ENCODE measurements at places on chromosomes 12 and 14. TPM values are rescaled to one million over a fixed set of nuclear protein-coding genes. Genes with fewer than 3 reads are reported as not detected.

ALDH1L2 gene
- 40.1 TPM for total RNA-seq

DCP1B gene
- 5.2 TPM for total RNA-seq

FSCB gene
- total RNA-seq = not detected

ACSM4 gene
- total RNA-seq = not detected

NEDD8 gene
- 272 TPM for total RNA-seq

BDKRB2 gene
- 61.8 TPM for total RNA-seq

RPAP3 gene
- total RNA-seq = 3.7 TPM

CLEC2B gene
- 2.3 TPM for total RNA-seq

RNASE7 gene
- total RNA-seq = not detected

RHOJ gene
- 10.5 TPM for total RNA-seq

SLC35F4 gene
- not detected for total RNA-seq

DDX55 gene
- 15.7 TPM for total RNA-seq

MYF5 gene
- total RNA-seq = not detected

RNASE4 gene
- 20.3 TPM for total RNA-seq

ADCY6 gene
- 56.6 TPM for total RNA-seq

CD163 gene
- total RNA-seq = not detected

SLC10A1 gene
- not detected for total RNA-seq

CNTN1 gene
- total RNA-seq = 3.6 TPM

FBXO21 gene
- total RNA-seq = 217 TPM

EPYC gene
- total RNA-seq = not detected

TCL1A gene
- total RNA-seq = not detected

NRXN3 gene
- total RNA-seq = 5.1 TPM

A2ML1 gene
- not detected for total RNA-seq

AP1G2 gene
- 6.5 TPM for total RNA-seq

Measured in smooth muscle cell of the coronary artery (primary cell).